ENCODE measurements at places on chromosomes 2 and 18.
A peak's percentile ranks its signal among the peaks of the same experiment; 100 is the strongest.

- DNase-seq: no peak
Measured at GRCh38 chr18:73212442-73212841, 344.7 kb upstream of the NETO1 start.

- DNase-seq: peak; percentile 48
Measured at GRCh38 chr2:100818003-100818605, 1.8 kb upstream of the NPAS2 start.

- DNase-seq: no peak
Measured at GRCh38 chr2:3432067-3432466, 52.6 kb downstream of the TRAPPC12 start.

DNA sequence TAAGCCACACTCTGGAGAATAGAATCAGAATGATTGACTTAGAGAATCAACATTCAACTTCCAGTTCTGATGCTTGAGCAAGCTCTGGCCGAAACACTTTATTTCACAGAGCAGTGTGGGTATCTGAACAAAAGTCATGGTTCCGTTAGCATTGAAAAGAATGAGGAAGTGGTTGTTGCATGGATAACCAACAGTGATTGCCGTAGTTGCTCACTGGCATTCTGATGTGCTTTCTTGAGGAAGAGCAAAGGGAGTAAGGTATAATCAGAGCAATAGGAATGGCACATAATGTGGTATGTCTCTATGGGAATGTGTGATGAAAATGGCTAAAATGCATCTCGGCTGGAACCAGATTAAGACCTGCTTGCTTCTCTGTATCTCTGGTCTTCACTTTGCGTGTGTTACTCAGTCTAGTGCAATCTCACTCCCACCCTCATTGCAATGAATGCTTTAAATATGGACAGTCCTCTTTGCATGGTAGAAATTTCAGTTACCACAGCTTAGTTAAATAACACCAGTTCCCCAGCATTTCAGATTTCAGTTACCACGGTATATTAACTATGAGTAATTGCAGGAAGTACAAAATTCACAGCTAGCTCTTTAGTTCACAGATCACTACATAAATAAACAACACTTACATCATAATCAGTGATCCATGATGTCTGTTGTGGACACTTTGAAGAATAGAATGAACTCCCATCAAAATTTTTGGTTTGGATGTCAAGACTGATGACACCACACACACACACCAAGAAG lies 7.8 kb upstream of the RAB12 start:
- DNase-seq: peak; percentile 8

DNA sequence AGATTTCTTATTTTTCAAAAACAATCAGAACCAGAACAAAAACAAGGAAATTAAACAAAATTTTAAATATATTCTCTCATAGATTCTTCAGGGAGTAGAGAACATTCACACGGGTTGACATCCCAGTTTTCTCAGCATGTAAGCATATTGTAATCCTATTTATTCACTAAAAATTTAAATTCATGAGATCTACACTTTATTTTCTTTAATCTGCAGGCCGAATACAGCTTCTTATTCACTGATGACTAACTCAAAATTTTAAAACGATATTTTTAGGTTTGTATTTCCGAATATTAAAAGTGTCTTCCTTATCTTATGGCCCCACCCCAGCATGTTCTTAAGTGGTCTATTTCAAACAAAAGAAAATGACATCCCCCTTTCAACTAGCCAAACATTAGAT lies 262.4 kb downstream of the MEIS1 start:
- no peak for DNase-seq

GRCh38 chr2:224562831-224563230 lies 22.3 kb downstream of the CUL3 start:
- DNase-seq: no peak

DNA sequence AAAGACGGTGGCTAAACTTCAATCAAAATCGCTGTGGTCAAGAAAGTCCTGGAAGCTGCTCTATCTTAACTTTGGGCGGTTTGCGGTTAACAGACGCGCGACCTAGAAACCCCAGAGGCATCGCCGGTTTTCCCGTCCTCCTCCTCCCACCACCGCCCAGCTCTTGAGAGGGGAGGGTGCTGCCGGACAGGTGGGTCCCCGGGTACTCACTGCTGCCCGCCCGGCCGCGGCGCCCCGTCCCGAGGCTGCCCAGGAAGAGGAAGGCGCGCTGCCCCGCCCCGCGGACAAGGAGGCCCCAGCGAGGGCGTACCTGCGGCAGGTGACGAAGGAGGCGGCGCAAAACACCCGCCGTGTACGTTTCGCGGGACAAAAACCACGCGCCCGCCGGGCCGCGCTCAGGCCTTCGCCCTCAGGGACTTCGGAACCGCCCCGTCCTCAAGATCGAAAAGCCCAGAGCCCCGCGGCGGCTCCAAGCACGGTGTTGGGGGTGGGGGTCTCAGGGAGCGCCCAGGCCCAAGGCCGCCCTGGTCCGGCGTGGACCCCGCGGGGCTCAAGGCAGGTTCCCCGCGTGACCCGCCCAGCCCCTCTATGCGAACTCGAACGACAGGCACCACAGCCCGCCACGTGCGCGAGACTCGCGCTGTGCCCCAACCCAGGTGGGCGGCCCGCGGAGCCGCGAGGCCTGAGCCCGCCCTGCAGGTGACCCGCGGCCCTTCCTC lies at the start of gene SH3YL1:
TSS of gene SH3YL1 (minus strand) at position 259 of the 719 bp plus-strand sequence. CDS start at position 211, 48 bp downstream.
- no peak for DNase-seq

DNA sequence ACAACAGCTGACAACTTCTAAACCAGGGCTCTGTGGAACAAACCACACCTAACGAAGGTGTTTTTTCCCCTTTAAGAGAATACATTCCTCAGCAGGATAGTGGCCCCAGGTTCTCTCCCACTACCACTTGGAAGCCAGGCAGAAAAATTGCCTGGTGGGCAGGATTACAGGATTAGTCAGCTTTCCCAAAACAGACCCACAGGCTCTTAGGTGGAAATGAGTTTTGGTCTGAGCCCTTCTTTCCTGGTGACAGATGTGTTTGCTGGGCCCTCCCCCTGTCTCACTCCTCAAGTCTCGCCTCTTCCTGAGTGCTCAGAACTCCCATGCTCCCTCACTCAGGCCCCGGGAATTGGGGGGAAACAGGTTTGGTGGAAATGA lies 139.4 kb upstream of the HAAO start:
- DNase-seq: no peak

DNA sequence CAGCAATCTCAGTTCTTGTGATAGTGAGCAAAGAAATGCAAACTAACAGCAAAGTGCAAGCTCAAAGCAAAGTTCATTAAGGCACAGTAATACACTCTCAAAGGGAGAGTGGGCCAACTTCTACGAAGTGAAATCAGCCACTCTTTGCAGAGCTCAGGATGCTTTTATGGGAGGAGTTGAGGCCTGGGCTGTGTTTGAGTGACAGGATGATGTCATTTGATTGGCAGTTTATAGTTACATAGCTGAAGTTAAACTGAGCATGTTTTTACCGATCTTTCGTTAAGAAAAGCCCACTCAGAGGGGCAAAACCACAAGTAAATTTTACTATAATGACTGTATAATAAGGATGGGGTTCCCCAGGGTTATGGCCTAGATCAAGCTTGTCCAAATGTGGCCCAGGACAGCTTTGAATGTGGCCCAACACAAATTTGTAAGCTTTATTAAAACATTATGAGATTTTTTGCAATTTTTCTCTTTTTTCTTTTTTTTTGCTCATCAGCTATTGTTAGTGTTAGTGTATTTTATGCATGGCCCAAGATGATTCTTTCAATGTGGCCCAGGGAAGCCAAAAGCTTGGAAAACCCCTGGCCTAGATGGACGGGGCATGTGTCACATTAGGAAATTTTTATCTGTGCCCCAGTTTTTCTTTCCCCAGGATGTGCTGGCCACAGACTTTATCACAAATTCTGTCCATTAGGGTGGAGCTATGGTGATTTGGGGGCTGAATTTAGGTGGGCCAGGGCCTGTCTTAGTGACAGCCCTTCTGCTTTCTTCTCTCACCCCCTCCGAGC lies 8.3 kb upstream of the DNAH7 start:
- no peak for DNase-seq

DNA sequence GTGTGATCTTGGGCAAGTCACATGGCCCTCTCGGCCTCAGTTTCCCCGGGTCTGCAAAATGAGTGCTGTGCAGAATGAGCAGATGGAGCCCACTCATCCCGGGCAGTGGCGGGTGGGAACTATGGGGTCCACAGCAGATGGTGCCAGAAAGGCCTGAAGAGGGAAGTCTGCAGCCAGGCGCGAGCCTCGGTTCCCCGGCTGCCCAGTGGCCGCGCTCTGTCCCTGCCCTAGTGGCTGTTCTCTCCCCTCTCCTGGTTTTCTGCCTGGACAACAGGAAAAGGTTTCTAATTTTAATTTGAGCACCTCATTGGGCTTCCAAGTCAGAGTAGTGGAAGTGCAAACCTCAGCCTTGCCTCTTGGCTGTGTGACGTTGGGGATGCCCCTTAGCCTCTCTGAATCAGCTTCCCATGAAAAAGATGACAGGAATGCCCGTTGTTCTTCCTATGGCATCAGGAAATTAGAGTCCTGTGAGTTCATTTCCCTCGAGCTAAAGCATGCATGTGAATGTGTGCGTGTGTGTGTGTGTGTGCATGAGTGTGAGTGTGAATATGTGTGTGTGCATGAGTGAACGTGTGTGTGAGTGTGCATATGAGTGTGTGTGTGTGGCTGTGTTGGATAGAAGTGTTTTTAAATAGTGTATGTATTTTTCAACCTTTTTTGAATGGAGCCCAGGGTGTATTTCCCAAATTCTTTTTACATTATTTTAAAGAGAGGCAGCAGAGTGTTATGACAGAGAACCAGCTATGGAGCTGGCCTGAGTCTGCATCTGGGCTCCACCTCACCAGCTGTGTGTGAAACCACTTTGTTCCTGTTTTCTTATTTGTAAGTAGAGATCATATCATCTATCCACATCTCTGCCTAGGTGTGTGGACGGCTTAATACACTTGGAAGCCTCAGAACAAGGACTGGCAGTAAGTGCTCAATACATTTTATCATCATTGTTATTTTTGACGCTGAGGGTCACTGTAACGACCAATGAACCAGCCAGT lies 41.3 kb downstream of the RRM2 start:
- DNase-seq: no peak

- no peak for DNase-seq
Measured at GRCh38 chr2:43898134-43898837, 59.5 kb downstream of the ABCG8 start.

- DNase-seq: peak; percentile 39
Measured at GRCh38 chr2:196597531-196597930, 42.0 kb upstream of the CCDC150 start.

DNA sequence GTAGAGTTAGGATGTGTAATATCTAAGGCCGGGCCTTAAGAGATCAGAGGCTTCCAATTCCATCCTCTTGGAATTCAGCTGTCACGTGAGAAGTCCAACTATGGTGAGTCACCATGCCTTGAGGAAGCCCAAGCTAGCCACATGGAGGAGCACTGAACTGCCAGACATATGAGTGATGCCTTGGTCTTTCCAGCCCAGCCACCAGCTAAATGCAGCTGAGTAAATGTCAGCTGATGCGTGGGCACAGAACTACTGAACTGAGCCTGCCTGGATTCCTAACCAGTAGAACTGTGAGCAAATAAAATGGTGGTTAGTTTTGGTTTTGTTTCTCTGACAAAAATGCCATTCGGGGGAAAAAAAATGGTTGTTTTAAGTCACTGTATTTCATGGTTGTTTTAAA lies 153.7 kb upstream of the SERTAD2 start:
- DNase-seq: peak; percentile 100

GRCh38 chr18:26312199-26312598 lies 86.0 kb downstream of the TAF4B start:
- no peak for DNase-seq

- DNase-seq: no peak
Measured at GRCh38 chr2:238754259-238754658, 93.6 kb upstream of the TWIST2 start.

- DNase-seq: peak; percentile 22
Measured at GRCh38 chr2:26521054-26521912, 43.4 kb upstream of the OTOF start.

DNA sequence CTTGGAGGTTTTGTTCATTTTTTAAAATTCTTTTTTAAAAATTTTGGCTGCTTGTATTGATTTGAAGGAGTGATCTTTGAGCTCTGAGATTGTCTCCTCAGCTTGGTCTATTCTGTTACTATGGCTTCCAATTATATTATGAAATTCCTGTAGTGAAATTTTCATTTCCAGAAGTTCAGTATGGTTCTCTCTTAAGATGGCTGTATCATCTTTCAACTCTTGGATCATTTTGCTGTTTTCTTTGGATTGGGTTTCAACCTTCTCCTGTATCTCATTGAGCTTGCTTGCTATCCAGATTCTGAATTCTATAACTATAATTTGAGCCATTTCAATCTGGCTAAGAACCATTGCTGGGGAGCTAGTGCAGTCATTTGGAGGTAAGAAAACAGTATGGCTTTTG lies 270.8 kb upstream of the NT5C1B start:
- DNase-seq: peak; percentile 31

DNA sequence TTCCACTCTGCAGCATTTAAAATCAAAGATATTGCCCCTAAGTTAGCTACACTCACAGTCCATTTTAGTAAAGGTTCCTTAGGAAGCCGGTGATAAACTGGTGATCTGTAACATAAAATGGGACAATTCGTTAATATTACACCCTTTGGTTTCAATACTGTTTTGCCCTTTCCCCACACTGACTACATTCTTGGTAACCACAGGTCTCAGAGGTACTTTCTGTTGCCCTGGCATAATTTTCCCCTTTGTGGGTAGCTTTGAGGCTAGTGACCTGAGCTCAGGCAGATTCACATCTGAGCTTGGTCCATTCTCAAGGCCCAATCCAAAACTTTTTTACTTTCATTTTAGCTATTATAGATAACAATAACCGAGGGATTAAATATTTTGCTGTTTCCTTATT lies 32.9 kb upstream of the CSRNP3 start:
- DNase-seq: no peak

GRCh38 chr2:47688561-47688960 lies 94.4 kb upstream of the MSH6 start:
- no peak for DNase-seq

DNA sequence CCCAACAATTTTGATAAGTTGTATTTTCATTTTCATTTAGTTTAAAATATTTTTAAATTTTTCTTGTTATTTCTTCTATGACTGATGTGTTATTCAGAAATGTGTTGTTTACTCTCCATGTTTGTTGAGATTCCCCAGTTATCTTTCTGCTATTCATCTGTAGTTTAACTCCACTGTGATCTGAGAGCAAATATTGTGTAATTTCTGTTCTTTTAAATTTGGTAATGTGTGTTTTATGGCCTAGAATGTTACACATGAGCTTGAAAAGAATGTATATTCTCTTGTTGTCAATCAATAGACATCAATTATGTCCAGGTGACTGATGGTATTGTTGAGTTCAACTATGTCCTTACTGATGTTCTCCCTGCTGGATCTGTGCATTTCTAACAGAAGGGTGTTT lies 188.2 kb downstream of the CYP26B1 start:
- no peak for DNase-seq

- peak; percentile 53 for DNase-seq
Measured at GRCh38 chr2:88265352-88266303, 95.5 kb downstream of the THNSL2 start.

- no peak for DNase-seq
Measured at GRCh38 chr2:29032189-29032588, 42.1 kb downstream of the PCARE start.

DNA sequence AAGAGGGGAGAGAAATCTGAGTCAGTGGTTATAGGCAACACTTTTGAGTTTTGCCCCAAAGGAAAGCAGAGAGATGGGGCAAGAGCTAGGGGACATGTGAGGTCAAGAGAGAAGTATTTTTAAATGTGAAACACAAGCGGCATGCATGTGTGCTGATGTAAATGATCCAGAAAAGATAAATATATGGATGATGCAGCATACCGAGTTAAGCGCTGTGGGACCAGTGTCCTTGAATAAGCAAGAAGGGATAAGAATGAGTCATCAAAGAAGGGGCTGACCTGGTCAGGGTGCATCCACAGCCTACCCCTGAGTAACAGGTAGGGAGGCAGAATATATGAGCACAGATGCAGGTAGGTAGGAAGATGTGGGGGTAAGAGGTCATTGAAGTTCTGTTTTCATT lies 180.9 kb downstream of the TRABD2A start:
- no peak for DNase-seq

All from LHCN-M2 (cell line).